ENCODE measurements at places on chromosomes 6 and 20. TPM values are rescaled to one million over a fixed set of nuclear protein-coding genes. Genes with fewer than 3 reads are reported as not detected.

GRCh38 chr6:138527411-138528088 is 28.3 kb upstream of the NHSL1 start:
- H3K27me3 ChIP-seq = no peaks in the 10 kb centered on the region
- H3K36me3 ChIP-seq = no peaks in the 10 kb centered on the region
- H3K27ac ChIP-seq = no peak overlapping the region
- no peak for DNase-seq
- H3K4me3 ChIP-seq = no peak overlapping the region
- H3K4me1 ChIP-seq = peaks cover 21% of the 10 kb centered on the region

MUC22 gene
- not detected for total RNA-seq

DNA sequence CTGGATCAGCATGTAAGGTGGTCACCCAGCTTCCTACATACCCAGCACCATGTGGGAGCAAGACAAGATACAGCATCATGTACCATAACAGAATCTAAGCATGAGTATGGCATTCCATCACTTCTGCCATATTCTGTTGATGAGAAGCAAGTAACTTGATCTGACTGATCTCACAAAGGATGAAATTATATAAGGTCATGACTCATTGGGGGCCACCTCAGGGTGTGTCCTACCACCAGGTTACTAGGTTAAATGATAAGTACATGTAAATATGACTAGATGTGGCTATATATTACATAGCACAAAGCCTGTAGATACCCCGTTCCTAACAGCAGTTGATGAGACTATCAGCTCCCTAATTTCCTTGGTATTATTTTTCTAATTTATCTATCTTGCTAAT is 213.1 kb downstream of the DOK5 start:
- H3K27me3 ChIP-seq = peaks cover 2% of the 10 kb centered on the region
- H3K4me3 ChIP-seq = no peak overlapping the region
- H3K27ac ChIP-seq = no peak overlapping the region
- H3K36me3 ChIP-seq = no peaks in the 10 kb centered on the region
- no peaks in the 10 kb centered on the region for H3K4me1 ChIP-seq

ENPP1 gene
- 3.3 TPM for total RNA-seq

HMGA1 gene
- total RNA-seq = 63.5 TPM

GRCh38 chr20:44407402-44408184 is 52.1 kb downstream of the HNF4A start:
- H3K4me3 ChIP-seq = no peak overlapping the region
- H3K4me1 ChIP-seq = no peaks in the 10 kb centered on the region
- DNase-seq = no peak
- no peaks in the 10 kb centered on the region for H3K27me3 ChIP-seq
- H3K27ac ChIP-seq = no peak overlapping the region

HMGN3 gene
- total RNA-seq = 98.7 TPM

DNA sequence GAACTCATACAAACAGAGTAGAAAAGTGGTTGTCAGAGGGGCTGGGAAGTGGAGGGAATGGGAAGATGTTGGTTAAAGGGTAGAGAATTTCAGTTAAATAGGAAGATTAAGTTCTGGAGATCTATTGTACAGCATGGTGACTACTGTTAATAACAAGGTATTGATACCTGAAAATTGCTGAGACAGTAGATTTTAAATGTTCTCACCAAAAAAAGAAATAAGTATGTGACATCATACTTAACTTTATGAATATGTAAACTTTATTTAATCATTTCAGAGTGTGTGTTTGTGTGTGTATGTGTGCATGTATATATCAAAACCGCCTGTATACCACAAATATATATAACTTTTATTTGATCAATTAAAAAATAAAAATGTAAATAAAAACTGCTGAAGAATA is 896.4 kb downstream of the TFAP2A start:
- no peaks in the 10 kb centered on the region for H3K27me3 ChIP-seq
- DNase-seq = no peak
- H3K36me3 ChIP-seq = no peaks in the 10 kb centered on the region
- no peak overlapping the region for H3K27ac ChIP-seq

OR2J3 gene
- not detected for total RNA-seq

DNA sequence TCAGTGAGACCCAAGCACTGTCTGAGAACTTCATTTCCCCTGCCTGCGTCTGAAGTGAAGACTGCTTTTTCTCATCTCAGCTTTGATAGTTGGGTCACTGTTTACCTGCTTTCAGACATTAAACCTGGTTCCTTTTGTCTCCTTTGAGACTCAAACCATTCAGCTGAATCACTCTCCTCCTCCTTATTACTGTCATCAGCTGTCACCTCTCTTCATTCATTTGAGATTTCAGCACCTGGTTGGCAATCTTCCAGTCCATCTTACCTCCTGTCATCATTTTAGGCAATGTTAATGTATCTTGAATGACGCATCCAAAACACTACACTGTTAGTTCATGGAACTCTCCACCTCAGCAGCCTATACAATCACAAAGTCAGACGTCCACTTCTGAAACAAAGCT is 34.3 kb upstream of the SOX4 start:
- no peak overlapping the region for H3K27ac ChIP-seq
- DNase-seq = no peak
- no peaks in the 10 kb centered on the region for H3K27me3 ChIP-seq
- no peak overlapping the region for H3K4me3 ChIP-seq
- no peaks in the 10 kb centered on the region for H3K4me1 ChIP-seq

PRR18 gene
- total RNA-seq = 0.59 TPM

DNA sequence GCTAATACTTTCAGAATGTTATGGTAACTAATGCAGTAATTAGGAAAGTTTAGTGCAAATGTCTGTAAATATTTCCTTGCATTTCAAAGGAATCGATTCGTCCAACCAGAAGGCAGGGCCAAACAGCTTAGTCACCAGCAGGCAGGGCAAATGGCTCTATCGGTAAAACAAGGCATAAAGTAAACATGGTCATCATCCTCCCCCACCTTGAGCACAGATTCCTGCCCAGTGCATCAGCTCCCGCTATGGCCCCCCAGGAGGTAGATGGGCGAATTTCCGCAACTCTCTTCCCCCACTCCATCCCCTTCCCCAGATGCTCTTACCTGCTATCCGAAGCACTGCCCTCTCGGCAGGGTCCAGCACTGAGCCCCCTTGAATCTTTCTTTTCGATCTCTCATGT is 103.8 kb upstream of the BEND6 start:
- peak overlapping the region; percentile 15 for H3K27ac ChIP-seq
- no peaks in the 10 kb centered on the region for H3K36me3 ChIP-seq
- H3K27me3 ChIP-seq = no peaks in the 10 kb centered on the region
- peaks cover 20% of the 10 kb centered on the region for H3K4me1 ChIP-seq
- peak overlapping the region; percentile 51 for H3K4me3 ChIP-seq
- no peak for DNase-seq

GRCh38 chr6:139600343-139600742 is 225.9 kb upstream of the CITED2 start:
- no peak for DNase-seq
- peaks cover 28% of the 10 kb centered on the region for H3K4me1 ChIP-seq
- H3K4me3 ChIP-seq = no peak overlapping the region
- no peaks in the 10 kb centered on the region for H3K36me3 ChIP-seq
- H3K27me3 ChIP-seq = no peaks in the 10 kb centered on the region

All from lower lobe of right lung (tissue), 2 donors.